Left colon (tissue), 2 donors: ENCODE measurements at places on chromosomes 13 and 19. TPM values are rescaled to one million over a fixed set of nuclear protein-coding genes. Genes with fewer than 3 reads are reported as not detected.

The NCAN gene
- total RNA-seq, result not detected

The SMIM44 gene
- 6.1 TPM for total RNA-seq

The PDE4A gene
- total RNA-seq, result 13.8 TPM

GRCh38 chr13:42991898-42992763 is at the start of gene EPSTI1:
EPSTI1 (minus strand) TSS chr13:42992241; CDS start chr13:42992165, 76 bp downstream.
- peak; percentile 79 for DNase-seq

The CGB5 gene
- total RNA-seq, result not detected

The CDX2 gene
- 266 TPM for total RNA-seq

The WDR87 gene
- not detected for total RNA-seq

The FGF21 gene
- not detected for total RNA-seq

- no peak for DNase-seq
Measured at GRCh38 chr13:51270623-51271415, 48.6 kb downstream of the FAM124A start.

GRCh38 chr19:15223649-15224361 is 8.4 kb downstream of the EPHX3 start:
- DNase-seq, result no peak

DNA sequence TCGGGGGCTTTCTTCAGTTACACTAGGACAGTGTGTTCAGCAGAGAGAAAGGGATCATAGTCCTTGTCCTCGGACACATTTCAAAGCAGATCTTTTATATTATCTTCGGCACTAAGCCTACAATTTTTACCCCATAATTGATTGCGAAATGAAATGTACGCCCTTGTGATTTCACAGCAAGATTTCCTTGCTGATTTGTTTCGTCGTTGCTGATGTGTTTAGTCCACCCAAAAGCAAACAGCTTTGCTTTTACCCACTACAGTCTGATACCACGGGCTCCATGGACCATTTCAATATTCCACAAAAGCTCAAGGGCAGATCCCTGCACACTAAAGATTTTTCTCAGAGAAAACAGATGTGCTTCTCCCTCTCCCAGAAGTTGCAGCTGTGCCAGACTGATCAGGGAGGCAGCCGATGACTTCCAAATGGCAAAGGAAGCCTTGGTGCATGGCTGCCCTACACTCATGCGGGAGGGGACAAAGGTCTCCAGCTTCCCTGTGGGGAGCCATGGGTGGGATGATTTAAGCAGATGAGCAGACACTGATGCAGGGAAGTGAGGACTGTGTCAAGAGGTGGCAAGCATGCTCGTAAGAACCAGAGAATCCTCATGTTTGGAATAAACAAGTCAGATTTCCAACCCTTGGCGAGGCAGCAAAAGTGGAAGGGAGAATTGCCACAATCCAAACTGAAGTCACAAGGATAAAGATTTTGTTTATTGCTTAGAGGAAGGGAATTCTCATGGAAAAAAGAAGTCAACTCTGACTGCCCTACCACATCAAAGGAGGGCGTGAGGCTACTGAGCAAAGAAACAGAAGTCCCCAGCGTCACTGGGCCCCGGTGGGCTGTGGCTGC is 81.1 kb downstream of the STK24 start:
- no peak for DNase-seq

The LIM2 gene
- total RNA-seq, result not detected

DNA sequence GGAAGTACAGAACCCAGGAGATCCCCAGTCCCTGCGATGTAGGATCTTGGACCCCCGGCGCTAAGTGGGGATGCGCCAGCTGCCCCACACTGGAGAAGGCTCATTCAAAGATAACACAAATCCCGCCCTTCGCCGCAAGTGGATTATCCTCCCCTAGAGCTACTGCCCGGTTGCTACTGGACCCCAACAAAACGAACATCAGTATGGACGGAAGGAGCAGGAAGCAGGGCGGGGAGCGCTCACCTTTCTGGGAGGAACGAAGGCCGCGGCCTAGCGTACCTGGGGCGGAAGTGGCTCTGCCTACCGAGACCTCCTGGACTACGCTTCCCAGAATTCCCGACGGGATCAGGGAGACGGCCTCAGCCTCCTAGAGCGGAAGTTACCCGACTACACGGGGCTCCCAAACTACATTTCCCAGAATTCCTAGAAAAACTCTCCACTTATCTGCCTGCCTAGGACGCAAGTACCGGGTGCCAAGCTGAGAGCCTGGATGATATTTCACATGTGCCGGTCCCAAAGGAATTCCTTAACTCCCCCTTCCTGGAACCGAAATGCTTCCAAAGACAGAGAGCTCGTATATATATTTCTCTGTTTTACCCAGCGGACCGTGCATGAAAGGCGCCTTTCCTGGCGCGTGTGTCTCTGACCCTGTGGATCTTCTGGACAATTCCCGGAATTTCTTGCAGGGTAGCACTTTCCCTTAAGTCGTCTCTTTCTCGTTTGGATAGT is at the start of gene ZNF112:
TSS of gene ZNF112 (minus strand) at position 298 of the 729 bp plus-strand sequence. CDS start 16,141 bp downstream, outside the sequence.
- DNase-seq, result peak; percentile 94

GRCh38 chr19:13864046-13864666 is 12.8 kb upstream of the NANOS3 start:
- DNase-seq, result no peak

DNA sequence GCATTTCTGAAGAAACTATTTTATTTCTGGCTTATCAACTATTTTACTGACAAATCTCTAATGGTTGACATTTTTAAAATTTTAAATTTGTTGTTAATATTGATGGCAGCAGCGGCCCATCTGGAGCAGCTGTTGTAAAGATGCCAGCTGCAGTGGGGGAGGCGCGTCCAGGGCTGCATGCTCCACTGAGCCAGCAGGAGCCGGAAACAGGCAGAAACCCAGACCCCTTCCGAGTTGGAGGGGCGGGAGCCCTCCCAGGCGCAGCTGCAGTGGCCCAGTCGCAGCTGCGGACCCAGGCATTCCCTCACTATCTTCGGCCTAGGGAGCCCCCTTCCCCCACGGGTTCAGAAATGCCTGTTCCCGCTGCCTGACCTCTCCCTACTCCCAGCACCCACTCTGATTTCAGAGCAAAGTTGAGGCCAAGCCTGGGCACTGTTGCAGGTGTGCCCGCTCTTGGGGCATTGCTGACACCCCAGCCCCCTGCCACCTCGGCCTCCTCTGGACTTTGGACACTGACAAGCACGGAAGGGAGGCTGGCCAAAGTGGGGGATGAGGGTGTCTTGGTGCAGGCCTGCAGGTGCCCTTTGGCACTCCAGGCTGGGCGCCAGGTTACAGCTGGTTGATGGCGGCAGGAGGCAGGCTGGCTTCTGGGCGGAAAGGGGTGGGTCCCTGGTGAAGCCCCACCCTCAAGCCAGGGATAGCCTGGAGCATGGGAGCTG is 69.2 kb downstream of the PIBF1 start:
- no peak for DNase-seq

The WDR88 gene
- total RNA-seq, result not detected

The GGACT gene
- total RNA-seq, result 8.3 TPM

The NBEA gene
- 4.3 TPM for total RNA-seq

The C19orf73 gene
- 2.0 TPM for total RNA-seq

The IRGC gene
- not detected for total RNA-seq

DNA sequence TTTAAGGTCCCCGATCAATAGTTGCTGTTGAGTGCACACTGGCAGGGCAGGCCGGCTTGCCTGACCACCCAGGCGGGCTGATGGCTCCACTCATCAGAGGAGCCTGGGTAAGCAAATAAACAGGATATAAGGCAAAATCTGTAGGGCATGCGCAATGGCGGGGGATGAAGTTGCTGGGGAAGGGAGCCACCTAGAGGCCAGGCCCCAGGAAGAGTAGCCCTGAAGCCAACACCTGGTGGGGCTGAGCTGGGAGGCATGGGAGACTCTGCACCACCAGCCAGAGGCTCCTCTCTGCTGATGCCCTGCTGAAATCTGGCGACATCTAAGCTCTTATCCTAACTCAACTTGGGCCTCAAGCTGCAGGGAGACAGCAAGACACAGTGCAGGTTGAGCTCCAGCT is 324.3 kb downstream of the ZNF536 start:
- DNase-seq, result peak; percentile 11

DNA sequence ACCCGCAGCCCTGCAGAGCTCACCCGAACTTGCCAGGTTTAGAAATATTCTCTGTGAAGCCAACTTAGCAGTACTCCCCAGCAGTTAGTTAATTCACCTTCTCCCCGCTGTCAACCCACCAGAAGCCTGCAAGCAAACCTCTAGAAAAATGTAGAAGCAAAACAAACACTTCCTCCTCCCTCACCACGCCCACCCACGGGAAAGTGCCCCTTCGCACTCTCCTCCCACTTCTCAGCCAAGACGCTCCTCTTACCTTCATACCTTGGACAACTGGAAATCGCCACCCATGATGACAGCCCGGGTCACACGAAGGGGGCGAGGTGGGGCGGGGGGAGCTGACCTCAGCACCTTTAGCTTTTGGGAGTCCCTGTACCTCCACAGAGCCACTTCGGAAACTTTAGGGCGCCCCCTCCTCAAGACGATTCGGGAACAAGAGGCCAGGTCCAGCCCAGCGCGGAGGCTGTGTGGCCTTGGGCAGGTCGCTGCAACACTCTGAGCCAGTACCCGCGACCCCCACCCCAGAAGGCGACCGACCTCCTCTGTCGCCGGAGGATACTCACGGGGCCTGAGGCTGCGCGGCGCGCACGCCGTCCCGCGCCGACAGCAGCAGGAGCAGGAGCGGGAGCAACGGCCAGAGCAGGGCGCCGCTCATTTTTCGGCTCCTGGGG is 485 bp downstream of the CPAMD8 start:
- DNase-seq, result peak; percentile 36

GRCh38 chr19:44447916-44448674 is at the start of gene ZNF229:
ZNF229 (minus strand) TSS chr19:44448472; CDS start chr19:44442847, 5,625 bp downstream.
- peak; percentile 88 for DNase-seq

GRCh38 chr13:20654156-20654555 is 49.3 kb upstream of the IL17D start:
- no peak for DNase-seq

- DNase-seq, result no peak
Measured at GRCh38 chr13:44352671-44353070, 21.0 kb upstream of the SERP2 start.

The S1PR5 gene
- 0.15 TPM for total RNA-seq

DNA sequence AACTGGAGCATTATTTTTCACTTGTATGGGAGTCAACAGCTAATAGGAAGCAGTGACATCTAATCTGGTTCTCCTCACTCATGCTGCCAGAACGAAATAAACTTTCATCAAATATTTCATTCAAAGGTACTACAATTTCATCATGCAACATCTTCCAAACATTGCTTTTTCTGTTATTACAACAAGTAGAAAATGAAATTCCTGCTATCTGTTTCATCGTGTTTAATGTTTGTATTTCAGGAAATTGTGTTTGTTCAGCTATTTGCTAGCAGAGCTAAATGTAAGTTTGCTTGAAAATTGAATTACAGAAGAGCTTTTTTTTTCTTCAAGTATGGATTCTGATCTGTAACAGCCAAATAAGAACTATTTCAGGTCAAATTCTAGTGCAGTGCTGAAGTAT is 90.1 kb downstream of the SLITRK6 start:
- no peak for DNase-seq

GRCh38 chr19:32322541-32322940 is 22.9 kb upstream of the ZNF507 start:
- DNase-seq, result no peak

- DNase-seq, result no peak
Measured at GRCh38 chr13:21426238-21426637, 32.9 kb downstream of the ZDHHC20 start.

The OR2Z1 gene
- not detected for total RNA-seq

- DNase-seq, result peak; percentile 65
Measured at GRCh38 chr13:46179491-46179908, 2.5 kb downstream of the LCP1 start.

- no peak for DNase-seq
Measured at GRCh38 chr13:40178130-40178529, 488.3 kb downstream of the FOXO1 start.

The ANGPTL8 gene
- total RNA-seq, result not detected

The TGFBR3L gene
- not detected for total RNA-seq

DNA sequence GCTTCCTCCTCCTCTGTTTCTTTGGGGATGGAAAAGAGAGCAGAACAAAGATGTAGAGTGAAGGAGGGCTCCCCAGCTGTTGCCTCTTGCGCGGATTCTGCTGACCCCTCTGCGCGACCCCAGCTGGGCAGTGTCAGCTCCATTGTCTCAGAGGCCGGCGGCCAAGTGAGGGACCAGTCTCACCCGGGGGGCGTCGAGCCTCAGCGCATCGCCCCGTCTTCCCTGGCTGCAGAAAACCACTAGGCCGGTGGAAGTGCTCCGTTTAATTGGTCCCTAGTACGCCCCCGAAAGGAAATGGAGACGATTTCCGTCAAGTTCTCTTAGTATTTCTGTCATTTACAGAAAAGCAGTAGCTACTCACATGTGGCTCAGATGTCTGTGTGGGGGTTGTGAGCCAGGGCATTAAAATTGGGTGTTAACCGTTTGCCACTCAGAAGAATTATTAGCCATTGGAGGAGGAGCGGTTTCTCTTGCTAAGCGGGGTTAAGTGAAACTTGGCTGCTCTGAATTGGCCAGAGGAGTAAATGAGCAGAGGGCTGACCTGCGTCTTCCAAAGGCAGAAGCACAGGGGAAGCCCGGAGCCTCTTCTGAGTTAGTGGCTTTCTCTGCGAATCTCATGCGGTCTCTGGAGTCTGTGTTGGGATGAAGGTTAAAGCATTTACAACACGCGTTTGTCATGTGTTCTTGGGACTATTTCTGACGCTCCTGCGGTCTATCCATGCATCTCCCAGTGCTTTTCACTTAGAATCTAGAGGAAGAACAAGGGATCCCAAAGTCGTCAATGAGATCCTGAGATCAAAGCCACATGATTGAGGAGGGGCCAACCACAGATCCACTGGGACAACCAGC is 132.8 kb upstream of the MYO16 start:
- DNase-seq, result no peak

The CEACAM21 gene
- not detected for total RNA-seq

- no peak for DNase-seq
Measured at GRCh38 chr19:7545904-7546303, 10.4 kb downstream of the PNPLA6 start.
